Suppressor macrophage treated with lipopolysaccharide for 1 hour (primary cell): ENCODE measurements at places on chromosomes 12 and 14.

GRCh38 chr12:77469578-77470333 lies 360.9 kb upstream of the NAV3 start:
- DNase-seq: no peak

DNA sequence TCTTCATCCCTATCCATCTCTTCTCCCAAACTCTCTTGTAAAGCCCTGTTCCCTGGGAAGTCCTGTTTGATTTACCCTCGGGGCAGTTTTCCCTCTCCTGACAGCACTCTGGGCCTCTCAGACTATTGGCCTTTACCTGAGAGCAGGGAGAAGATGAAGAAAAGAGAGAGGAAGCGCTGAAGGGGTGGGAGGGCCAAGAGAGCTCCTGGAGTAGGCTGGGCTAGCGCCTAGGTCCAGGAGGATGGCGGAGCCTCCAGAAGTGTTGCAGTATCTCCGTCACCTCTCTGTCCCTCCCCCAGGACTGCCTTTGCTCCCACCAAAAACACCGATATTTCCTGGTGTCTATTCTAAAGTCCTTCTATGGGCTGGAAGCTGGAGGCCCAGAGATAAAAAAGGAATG lies 5.7 kb upstream of the IGFBP6 start:
- DNase-seq: no peak

DNA sequence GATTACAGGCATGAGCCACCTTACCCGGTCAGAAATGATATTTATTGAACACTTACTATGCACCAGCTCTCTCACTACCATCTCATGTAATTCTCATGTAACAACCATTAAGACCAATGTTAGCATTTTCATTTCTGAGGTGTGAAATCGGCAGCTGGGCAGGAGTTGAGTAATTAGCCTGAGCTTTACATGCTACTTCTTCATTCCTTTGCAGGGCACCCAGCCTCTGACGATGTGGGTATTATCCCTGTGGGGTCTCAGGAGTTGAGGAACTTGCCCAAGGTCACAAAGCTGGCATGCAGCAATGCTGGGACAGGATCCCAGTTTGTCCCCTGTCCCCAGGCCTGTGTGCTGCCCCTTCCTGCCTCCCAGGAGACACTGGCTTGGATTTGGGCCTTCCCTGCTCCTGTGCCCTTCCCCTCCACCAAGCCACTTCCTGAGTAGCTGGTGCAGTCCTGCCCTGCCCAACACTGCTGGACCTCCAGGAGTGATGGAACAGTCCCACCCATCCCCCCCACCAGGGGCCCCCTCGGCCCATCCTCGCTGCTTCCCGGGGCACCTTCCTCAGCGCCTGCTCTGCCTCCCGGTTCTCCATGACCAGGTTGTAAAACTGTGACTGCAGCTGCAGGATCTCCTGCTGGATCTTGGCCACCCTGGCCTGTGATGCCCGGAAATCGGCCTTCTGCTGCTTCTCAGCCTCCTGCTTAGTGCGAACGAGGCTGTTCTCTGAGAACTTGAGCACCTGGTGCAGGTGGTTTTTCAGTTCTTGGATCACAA lies 14.7 kb downstream of the RITA1 start:
- peak; percentile 49 for DNase-seq

- DNase-seq: no peak
Measured at GRCh38 chr12:80175307-80175930, 76.1 kb downstream of the OTOGL start.

DNA sequence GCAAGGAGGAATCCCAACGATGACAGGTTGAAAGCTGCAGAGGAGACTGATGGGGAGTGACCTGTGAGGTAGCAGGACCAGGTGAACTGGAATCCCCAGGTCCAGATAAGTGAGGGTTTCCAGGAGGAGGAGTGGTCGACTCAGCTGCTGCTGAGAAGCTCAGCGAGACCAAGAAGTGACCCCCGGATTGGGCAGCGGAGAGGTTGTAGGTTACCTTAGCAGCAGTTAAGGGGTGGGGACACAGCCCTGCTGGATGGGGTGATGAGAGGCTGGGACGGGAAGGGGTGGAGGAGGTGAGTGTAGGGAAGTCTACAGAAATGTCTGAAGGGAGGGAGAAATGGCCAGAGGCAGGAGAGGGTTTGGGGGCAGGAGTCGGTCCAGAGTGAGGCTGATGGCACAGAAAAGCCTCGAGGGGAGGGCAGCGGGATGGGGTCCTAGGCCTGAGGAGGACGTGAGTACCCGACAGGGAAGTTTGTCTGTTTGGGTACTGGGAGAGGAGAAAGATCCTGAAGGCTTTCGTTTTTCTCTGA lies 2.6 kb upstream of the RCOR1 start:
- DNase-seq: no peak

GRCh38 chr14:52328276-52328675 lies 14.2 kb downstream of the PTGER2 start:
- DNase-seq: peak; percentile 85

GRCh38 chr12:75507086-75507485 lies 4.3 kb downstream of the KRR1 start:
- DNase-seq: peak; percentile 40

DNA sequence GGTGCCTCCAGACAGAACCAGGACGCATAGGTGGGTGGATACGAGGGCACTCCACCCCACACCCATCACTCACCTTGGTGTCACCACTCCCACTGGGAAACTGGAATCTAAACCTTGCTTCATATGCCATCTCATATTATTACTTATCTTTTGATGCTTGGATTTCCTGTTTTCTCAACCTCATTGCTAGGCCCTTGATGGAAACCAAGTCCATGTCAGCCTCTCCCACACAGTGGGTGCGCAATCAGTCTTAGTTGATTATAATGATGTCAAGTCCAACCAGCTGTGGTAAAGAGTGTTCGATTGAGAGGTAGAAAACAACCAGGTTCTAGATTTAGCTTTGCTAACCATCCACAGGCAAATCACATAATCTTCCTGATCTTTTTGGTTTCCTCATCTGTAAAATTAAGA lies 584 bp upstream of the DDHD1 start:
- DNase-seq: peak; percentile 10

DNA sequence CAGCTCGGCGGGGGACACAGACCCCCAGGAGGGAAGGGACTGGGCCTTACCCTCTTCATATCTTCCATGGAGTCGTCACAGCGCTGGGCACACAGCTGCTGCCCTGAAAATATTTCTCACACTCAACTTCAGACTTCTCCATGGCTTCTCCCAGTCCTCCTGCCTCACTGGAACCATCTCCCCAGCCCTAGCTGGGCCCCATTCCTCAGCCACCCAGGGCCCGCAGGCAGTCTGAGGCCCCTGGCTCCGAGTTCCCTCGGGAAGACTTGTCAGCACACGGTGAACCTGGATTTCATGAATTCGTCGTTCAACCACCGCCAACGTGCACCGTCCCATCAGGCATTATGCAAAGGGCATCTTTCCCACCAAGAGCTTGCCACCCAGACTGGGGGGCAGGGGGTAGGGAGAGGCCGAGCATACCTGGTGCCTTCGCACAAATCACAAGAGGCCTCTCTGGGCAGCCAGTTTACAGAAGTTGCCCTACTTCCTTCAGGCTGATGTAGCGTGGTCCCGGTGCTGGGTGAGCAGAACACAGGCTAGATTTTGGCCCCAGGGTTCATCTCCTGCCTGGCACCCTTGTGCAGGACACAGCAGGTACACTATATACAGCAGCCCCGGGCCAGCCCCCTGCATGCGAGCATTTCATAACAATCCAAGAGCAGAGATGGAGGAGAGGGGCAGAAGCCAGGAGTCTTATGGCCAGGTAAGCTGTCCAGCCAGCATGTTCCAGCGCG lies 44.2 kb downstream of the LTBP2 start:
- no peak for DNase-seq

GRCh38 chr12:91889059-91889458 lies 256.6 kb downstream of the BTG1 start:
- no peak for DNase-seq

- no peak for DNase-seq
Measured at GRCh38 chr14:78543433-78543832, 373.3 kb downstream of the NRXN3 start.

DNA sequence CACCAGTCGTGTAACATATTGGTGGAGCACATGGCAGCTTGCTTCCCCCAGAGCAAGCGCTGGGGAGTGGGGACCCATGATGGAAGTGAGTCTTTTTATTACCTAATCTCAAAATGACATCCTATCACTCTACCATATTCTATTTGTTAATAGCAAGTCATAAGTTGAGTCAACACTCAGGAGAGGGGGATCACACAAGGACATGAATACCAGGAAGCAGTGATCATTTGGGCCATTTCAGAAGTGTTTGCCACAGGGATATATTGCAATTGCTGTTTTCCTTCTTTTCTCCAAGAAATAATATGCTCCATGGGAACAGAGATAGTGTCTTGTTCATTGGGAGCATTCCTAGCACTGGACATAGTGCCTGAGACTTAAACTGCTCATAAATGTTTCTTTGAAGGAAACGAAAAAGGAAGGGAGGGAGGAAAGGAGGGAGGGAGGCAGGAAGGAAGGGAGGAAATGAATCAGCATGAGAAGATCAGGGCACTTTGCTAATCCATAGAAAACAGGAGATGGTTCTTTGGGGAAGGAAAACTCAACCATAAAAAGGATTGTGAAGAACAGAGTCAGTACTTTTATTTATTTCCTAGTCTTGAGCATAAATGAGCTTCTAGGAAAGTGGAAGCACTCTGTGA lies 39.2 kb upstream of the EEA1 start:
- peak; percentile 24 for DNase-seq

GRCh38 chr12:72578327-72578726 lies 306.2 kb downstream of the TRHDE start:
- no peak for DNase-seq

DNA sequence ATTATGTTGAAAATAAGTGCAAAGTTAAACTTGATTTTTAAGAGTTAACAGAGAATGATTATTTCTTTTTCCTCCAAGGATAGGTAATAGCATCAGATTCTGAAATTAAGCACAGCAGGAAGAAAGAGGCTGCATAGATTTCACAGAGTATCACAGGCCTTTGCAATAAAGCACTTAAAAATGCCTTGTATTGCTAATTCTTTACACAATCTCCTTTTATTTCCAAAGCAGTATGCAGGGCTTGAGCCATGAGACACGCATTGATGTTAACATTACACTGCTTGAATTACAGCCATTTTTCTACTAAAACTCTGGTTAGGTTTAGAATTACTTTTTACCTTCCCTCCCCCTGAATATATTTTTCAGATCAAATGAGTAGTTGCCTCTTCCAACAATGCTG lies 398.3 kb downstream of the BCAT1 start:
- DNase-seq: no peak

DNA sequence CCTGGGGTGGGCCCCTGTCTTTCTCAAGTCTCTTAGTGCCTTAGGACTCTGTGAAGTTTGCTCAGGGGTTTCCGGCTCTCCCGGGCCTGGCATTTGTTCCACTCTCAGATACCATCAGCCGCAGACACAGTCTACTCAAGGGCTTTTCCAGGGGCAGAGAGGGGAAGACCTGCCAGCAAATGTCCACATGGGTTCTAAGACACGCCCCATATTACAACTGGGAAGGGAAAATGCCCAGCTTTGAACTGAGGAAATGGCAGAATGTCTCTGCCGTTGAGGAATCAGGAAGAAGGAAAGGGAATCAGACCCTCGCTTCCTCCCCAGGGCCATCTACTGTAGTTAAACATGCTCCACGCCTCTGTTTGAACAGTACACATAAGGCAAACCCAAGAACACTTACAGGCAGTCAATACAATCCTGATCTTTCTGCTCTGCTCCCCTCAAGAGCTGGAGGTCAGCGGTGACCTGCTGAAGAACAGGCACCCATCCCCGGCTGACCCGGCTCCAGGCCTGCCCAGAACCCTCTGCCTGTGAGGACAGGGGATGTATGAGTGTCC lies 7.9 kb downstream of the CCDC85C start:
- peak; percentile 43 for DNase-seq

- no peak for DNase-seq
Measured at GRCh38 chr14:95073947-95074346, 83.4 kb downstream of the DICER1 start.

- peak; percentile 51 for DNase-seq
Measured at GRCh38 chr14:61470261-61470960, 149.0 kb downstream of the PRKCH start.

GRCh38 chr14:99744873-99745224 lies 48.4 kb upstream of the EML1 start:
- DNase-seq: no peak

- peak; percentile 56 for DNase-seq
Measured at GRCh38 chr12:85575120-85576096, 260.8 kb downstream of the RASSF9 start.

DNA sequence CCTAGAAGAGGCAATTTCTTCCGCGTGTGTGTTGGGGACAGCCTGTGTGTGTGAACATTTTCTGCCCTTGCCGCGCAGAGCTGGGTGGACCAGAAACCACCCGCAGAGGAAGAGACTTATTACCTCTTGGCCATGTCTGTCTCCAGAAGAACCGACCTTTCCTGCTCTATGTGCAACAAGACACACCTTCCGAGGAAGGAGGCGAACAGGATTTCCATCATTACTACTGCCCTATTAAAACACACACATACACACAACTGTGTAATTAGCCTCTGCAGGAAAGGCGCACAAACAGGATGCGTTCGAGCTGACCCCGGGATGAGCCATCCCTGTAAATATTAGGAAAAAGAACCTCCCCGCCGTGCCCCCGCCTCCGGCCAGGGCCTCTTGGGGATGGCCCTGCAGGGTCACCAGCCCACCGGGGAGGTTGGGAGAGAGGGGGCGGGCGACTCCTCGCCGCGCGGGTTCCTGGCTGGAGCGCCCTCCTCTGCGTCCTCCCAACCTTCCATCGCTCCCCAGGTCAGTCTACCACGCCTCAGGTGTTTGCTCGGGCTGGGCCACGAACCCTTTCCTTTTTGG lies 484 bp upstream of the PRKCH start:
- no peak for DNase-seq

DNA sequence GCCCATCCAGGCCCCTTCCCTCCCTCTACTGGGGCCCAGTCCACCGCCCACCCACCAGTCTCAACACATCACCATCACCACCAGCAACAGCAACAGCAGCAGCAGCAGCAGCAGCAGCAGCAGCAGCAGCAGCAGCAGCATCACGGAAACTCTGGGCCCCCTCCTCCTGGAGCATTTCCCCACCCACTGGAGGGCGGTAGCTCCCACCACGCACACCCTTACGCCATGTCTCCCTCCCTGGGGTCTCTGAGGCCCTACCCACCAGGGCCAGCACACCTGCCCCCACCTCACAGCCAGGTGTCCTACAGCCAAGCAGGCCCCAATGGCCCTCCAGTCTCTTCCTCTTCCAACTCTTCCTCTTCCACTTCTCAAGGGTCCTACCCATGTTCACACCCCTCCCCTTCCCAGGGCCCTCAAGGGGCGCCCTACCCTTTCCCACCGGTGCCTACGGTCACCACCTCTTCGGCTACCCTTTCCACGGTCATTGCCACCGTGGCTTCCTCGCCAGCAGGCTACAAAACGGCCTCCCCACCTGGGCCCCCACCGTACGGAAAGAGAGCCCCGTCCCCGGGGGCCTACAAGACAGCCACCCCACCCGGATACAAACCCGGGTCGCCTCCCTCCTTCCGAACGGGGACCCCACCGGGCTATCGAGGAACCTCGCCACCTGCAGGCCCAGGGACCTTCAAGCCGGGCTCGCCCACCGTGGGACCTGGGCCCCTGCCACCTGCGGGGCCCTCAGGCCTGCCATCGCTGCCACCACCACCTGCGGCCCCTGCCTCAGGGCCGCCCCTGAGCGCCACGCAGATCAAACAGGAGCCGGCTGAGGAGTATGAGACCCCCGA lies 6.8 kb upstream of the RNU7-1 start:
- DNase-seq: peak; percentile 39

- no peak for DNase-seq
Measured at GRCh38 chr12:9751204-9752144, 9.2 kb downstream of the CD69 start.
